ENCODE measurements at places on chromosomes 6 and 20.

GRCh38 chr6:48036316-48036715 is 74.7 kb downstream of the PTCHD4 start:
- DNase-seq = peak; percentile 36

- DNase-seq = no peak
Measured at GRCh38 chr20:19302714-19303113, 90.3 kb downstream of the SLC24A3 start.

DNA sequence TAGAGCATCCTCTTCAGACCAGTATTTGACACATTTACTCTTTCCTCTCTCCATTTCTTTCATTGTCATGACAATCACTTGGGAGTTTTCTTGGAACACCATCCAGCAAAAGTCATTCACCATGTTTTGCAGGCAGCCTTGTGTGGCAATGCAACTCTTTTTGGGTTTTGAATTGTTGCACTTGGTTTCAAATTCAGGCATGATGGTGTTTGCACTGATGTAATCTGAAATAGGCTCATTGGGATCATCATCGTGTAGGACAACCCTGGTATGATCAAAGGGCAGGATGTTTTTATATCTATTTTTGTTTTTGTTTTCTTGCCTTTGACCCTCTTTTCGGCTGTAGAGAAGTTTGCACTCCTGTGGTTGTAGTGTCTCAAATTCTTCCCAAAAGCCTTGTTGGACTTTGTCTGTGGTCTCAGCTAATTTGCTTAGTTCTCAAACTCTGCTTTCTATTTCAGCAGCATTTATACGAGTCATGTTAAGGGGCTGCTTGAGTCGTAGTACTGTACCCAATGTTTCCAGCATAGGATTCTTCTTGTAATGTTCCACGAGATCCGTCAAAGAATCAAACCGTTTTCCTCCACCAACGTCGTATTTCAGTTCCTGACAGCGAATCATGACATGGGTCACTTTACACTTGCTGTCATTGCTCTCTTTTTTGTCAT is 160.8 kb upstream of the TNFAIP3 start:
- no peak for DNase-seq

- DNase-seq = no peak
Measured at GRCh38 chr6:8236956-8237355, 134.6 kb upstream of the EEF1E1 start.

GRCh38 chr6:52549428-52549827 is 27.4 kb downstream of the TRAM2 start:
- DNase-seq = no peak

DNA sequence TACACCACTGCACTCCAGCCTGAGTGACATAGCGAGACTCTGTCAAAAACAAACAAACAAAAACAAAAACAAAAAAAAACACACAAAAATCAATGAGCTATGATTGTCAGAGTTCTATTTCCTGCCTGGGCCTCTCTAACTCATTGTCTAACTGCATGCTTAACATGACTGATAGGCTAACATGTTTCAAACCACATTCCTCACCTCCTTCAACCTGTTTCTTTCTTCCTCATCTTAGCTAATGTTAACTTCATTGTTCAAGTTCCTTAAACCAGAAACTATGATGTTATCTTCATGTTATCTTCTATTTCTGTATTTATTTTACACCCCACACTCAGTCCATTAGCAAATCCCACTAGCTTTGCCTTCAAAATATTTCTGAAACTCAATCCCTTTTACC is 41.5 kb downstream of the BEND6 start:
- DNase-seq = no peak

All from urothelium cell line (cell line).